ENCODE measurements at places on chromosomes 1 and 21. TPM values are rescaled to one million over a fixed set of nuclear protein-coding genes. Genes with fewer than 3 reads are reported as not detected.

Gene CHIA
- total RNA-seq = not detected

Gene ATP1B1
- total RNA-seq = 6.2 TPM

Gene ALPL
- not detected for total RNA-seq

Gene RGS8
- not detected for total RNA-seq

Gene AGT
- total RNA-seq = not detected

Gene USH2A
- not detected for total RNA-seq

Gene PLA2G2D
- total RNA-seq = 0.19 TPM

DNA sequence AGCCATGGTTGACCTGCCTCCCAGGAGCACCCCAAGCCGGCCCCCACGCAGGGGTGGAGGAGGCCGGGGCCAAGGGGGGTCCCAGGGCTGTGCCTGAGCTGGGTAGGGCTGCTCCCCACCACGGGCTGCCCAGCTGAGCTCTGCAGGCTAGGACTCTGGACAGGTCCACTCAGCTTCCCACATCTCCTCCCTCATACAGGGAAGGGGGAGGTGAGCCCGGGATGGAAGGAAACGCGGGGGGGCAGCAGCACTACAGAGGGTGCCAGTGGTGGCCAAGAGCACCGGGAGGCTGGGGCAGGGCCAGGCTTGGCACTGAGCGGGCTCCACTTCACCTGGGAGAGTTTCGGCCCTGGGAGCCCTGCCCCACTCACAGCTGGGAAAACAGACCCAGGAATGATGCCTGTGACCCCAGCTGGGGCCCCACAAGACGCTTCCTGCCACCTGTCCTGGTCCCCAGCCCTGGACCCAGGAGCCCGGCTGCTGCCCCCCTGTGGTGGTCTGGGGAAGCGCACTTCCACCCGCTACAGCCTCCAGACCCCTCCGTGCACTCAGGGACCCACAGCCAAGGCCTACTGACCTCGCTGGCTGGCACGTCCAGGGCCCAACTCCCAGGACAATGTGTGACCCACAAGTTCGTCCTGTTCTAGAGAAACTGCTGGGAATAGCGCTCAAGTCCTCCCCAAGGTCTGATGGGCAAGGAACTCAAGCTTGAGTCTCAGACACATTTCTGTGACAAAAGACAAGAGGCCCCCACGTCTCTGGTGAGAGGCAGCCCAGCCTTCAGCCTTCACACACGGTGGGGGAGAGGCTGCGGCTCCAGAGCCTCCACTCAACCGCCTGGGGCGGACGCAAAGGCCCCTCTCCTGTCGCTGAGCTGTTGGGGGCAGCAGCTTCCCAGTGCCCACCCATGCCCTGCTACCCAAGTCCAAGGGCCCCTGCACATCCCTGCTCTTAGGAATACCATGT is 3.0 kb downstream of the AURKAIP1 start:
- peak; percentile 85 for DNase-seq

DNA sequence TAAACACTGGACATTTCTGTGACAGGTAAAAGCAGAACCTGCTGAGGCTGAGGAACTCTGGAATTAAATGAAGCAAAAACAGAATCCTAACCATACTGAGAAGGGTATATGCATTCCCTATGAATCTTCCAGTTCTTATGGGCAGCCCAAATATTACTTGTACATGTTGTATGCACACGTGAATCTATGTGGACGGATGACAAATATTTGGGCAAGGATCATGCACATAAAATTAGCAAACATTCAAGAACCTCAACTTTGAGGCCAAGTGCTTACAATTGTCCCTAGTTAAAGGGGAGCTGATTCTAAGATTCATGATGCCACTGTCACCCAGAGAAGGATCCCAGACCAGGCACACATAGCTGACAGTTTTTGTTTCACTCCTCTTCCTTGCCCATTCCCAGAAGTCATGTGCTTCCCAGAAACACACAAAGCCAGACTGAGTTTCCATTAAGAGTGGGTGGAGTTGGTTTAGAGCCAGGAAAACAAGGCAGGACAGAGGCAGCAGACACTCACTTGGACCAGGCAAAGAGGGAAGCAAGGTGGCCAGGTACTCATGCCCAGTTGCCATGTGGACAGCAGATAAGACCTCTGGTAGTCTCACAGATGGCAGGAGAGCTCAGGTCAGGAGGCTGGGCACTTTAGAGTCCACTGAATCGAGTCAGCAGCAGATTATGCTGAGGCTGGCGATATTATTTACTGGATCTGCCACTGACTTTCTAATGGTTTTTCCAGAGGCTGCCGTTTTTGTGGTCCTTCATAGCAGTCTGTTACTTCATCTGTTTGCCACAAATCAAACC is 25.6 kb downstream of the AK2 start:
- DNase-seq = no peak

DNA sequence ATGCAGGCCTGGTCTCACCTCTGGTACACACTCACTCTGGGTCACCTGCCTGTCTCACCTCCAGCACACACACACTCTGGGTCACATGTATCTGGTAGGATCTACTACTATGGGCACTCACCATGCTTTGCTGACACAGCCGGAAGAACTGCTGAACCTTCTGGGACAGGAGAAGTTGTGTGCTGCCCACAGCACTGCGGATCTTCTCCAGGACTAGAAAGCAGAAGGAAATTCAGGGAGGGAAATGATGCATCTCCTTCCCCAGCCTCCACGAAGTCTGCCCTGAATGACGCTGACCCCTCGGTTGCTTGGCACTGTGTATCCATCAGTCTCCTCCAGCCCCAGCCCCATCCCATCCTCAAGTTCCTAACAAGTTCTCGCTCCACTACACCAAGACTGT is 7.9 kb upstream of the SMIM12 start:
- no peak for DNase-seq

DNA sequence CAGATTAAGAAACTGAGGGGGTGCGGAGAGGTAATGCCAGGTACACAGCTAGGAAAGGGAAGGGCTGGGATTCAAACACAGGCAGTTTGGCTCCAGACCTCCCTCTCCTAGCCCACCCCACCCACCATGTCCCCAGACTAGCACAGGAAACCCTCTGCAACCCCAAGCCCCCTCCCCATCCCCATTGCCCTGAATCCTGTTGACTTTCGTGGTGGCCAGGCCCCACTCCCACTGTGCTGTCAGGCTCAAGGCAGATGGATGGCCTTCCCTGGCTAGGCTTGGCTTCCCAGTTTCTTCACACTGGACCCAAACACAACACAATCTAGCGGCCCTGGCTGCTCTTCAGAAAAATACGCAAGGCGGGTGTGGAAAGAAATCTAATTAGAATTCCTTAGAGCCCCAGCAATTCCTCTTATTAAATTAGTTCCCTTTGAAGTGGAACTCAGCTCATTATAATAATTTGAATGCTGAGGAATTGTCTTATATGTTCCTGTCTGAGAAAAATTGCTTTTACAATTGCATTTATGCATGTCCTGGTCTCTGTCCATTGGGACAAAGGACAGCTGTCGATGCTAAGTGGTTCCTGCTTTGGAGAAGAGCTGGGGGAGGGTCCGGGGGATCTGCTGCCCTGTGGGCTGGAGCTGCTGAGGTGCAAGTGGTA is 97.4 kb downstream of the SYF2 start:
- no peak for DNase-seq

- no peak for DNase-seq
Observed at GRCh38 chr1:94578856-94579255, 37.3 kb upstream of the F3 start.

GRCh38 chr1:10242811-10243210 is 32.4 kb downstream of the KIF1B start:
- DNase-seq = no peak

DNA sequence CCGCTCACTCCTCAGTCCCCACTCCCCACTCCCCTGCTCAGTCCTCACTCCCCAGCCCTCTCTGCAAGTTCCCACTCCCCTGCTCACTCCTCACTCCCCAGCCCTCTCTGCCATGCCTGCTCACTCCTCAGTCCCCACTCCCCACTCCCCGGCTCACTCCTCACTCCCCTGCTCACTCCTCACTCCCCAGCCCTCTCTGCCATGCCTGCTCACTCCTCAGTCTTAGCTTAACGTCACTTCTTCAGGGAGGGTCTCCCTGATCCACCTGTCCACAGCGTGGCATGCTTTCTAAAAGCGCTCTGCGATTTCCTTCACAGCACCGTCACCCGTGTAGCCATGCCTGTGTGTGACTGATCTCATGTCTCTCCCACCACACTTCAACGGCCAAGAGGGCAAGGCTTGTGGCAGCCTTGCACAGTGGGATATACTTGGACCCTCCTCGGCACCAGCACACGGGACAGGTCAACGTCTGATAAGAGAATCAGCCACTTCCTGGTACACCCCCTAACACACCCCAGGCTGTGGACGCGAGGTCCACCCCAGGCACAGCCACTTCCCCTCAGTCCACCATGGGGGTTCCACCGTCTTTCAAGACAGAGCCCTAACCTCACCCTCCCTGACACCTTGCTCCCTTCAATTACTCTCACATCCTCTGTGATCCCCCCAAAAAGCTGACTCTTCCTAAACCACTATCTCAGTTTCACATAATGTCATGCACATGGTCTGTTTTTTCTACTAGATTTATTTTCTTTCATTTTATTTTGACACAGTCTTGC is 14.0 kb downstream of the PRDM15 start:
- peak; percentile 14 for DNase-seq

DNA sequence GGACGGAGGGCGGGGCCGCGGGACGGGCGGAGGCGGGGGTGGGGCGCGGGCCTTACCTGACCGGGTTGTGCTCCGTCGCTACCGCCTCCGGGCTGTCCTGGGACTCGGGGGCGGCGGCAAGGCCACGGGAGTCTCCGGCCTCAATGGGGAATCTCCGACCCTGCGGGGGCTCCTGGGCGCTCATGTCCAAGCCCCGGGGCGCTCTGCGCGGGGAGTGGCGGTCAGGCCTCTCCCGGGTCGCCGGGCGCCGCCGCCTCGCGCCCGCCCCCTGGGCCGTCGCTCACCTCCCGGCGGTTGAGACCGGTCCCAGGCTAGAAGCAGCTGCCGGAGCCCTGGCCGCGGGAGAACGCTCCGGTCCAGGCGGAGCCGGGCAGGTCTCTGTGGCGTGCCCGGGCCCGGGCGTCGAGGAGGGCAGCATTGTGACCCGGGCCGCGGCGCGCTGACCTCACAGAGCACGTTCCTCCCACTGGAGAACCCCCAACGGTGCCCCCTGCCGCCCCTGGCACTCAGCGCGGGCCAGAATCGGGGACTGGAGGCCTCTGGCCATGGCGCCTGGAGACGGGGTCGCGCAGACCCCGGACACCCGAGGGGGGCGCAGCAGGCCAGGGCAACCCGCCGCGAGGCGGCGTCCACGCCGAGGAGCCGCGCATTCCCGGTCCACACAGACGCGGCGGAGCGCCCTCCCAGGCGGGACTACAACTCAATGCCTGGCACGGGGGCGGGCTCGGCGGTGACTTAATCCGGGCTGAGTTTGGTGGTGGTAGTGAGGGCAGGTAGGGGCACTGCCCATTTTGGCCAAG is 411 bp downstream of the FAM229A start:
- DNase-seq = peak; percentile 55

GRCh38 chr1:92980732-92981647 is 19.7 kb upstream of the DIPK1A start:
- peak; percentile 55 for DNase-seq

DNA sequence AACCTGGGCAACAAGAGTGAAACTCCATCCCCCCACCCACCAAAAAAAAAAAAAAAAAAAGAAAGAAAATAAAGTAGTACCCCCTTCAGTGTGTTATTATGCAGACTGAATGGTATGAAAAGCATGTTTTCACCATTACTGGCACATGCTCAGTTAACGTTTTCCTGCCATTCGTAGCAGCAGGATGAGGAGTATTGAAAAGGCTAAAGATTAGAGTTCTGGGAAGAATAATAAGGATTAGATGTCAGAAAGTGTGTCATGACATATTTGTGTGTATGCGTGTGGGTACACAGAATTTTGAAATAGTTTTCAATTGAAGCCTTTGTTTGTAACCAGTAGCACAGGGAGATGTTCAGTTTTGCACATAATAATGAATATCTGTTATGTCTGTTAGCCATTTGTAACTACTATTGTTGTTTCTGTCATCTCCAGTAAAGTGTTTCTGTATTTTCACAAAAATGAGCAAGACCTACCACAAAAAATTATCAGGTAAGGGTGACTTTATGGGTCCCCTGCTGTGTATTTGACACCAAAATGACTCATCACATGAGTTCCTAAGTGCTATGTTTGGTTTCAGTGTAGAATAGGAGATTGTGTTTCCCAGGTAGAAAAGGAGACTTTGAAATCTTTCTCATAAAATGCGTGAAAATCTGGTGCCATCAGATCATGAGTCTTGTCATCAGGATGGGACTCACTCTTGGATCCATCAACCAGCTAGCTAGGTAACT is 358.9 kb downstream of the DISC1 start:
- no peak for DNase-seq

- DNase-seq = no peak
Observed at GRCh38 chr1:209777587-209777986, 6.8 kb downstream of the C1orf74 start.

GRCh38 chr1:15325375-15326085 is 78.5 kb downstream of the FHAD1 start:
- DNase-seq = no peak

DNA sequence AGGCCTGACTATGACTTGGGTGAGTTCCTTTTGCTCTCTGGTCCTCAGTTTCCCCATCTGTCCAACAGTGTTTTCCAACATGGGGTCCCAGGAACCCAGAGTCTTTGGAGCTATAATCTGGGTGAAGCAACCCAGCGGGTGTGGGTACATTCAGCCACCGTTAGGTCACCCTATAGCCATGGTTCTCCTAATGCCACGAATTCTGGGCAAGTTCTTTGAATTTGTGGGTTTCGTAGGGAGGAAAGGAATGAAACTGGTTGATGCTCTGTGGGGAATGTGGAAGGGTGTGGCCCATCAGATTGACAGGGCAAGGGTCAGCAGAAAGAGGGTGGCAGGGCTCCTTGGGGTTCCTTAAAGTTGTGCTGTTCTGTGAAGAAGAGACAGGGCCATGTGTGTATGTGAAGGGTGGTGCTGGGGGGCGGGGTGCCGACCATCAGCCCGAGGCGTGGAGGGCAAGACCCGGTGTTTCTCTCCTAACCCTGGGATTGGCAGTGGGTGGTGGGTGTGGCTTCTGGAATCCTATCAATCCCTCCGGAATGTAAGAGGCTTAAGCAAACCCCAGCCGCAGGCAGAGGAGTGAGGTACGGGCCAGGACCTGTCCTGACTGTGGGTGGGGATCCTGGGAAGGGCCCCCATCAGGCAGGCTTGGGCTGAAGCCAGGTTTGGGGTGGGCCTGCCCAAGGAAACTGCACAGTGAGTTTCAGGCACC is 35.5 kb upstream of the ZNF362 start:
- DNase-seq = no peak

GRCh38 chr1:59136541-59137275 is 160.2 kb upstream of the FGGY start:
- no peak for DNase-seq
